ENCODE measurements at places on chromosomes 16 and 17.

DNA sequence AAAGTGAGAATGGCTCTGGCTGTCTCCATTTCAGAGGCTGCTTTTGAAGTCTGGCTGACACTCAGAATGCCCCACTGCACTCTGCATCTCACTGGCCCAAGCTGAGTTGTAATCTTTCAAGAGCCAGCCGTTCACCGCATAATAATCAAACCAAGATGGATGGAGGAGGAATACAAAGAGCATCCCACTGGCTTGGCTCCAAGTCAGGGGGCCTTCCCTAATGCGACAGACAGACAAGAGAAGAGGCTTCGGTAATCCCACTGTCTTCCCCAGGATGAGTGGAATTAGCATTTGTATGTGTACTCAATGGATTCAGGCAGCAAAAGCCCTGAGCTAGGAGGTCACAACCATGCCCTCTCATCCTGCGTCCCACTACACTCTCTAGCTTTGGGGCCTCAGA, 68.0 kb downstream of the CBLN1 start:
- no peak for DNase-seq

GRCh38 chr16:21179126-21179982, 20.9 kb downstream of the LDAF1 start:
- DNase-seq: no peak

- no peak for DNase-seq
Measured at GRCh38 chr17:44522883-44523671, 19.9 kb upstream of the GPATCH8 start.

- no peak for DNase-seq
Measured at GRCh38 chr17:65532101-65532890, 29.2 kb downstream of the AXIN2 start.

DNA sequence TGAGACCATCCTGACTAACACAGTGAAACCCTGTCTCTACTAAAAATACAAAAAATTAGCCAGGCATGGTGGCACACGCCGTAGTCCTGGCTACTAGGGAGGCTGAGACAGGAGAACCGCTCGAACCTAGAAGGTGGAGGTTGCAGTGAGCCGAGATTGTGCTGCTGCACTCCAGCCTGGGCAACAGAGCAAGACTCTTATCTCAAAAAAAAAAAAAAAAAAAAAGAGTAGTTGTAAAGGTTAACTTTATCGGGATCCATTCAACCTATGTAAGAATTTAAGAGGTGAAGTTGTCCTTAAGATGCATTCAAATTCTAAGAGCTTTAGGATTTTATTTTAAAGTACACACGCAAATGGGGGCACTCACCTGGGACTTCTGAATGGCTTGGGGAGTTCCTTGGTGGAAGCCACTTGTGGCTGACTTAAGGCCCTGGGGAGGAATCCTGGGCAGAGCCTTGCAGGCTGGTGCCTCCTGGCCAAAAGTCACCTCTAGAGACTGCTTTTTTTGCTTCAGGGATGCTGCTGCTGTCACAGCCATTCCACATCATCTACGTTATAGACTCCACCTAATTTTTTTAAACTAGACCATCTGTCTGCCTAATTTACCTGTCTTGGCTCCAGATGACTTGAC, 3.3 kb downstream of the CTCF start:
- no peak for DNase-seq

DNA sequence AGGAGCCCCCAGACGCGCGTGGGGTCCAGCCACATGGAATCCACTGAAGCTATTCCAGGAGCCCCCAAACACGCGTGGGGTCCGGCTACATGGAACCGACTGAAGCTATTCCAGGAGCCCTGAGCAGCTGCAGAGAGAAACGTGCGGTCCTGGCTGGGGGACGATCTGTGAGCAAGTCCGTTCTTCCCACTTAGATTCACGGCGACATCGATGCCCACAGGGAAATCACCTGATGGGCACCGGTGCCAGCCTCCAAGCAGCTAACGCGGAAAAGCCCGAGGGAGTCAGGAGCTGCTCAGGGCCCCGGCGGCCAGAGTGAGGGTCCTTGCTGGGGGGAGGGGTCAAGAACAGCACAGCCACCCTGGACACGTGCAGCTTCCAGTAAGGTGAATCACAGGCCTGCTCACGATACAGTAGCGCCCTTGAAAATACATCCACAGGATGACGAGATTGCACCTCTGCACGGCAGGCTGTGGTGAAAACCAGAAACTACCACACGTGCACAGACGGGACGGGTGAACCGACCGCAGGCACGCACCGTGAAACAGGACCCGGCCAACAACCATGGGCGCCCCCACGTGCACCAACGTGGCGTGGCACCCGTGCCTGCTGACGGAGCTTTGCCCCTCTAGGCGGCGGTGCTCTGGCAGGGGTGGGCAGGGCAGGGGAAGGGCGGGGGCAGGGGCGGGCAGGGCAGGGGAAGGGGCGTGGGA, 77.7 kb upstream of the GNG13 start:
- DNase-seq: no peak

- DNase-seq: no peak
Measured at GRCh38 chr16:50183316-50183715, 30.2 kb downstream of the TENT4B start.

- no peak for DNase-seq
Measured at GRCh38 chr17:34347063-34347462, 9.2 kb upstream of the CCL13 start.

DNA sequence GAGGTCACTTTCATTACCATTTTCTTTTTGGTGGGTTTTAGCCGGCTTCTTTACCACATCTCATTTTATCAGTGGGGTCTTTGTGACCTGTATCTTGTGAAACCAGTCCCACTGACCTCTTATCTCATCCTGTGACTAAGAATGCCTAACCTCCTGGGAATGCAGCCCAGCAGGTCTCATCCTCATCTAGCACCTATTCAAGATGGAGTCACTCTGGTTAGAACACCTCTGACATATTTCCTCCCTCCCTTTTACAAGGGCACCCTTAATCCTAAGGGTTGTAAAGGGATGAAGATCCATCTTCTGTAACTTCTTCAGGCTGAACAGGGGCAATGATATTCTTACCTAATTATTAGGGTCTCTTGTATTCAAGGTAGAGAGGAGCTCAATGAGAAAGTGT, 107.9 kb upstream of the HAS3 start:
- DNase-seq: no peak

- DNase-seq: no peak
Measured at GRCh38 chr17:68870976-68871375, 84.2 kb downstream of the ABCA8 start.

GRCh38 chr17:62714016-62714777, 86.7 kb downstream of the MRC2 start:
- no peak for DNase-seq

GRCh38 chr16:23650674-23651416, 9.6 kb downstream of the DCTN5 start:
- DNase-seq: no peak

DNA sequence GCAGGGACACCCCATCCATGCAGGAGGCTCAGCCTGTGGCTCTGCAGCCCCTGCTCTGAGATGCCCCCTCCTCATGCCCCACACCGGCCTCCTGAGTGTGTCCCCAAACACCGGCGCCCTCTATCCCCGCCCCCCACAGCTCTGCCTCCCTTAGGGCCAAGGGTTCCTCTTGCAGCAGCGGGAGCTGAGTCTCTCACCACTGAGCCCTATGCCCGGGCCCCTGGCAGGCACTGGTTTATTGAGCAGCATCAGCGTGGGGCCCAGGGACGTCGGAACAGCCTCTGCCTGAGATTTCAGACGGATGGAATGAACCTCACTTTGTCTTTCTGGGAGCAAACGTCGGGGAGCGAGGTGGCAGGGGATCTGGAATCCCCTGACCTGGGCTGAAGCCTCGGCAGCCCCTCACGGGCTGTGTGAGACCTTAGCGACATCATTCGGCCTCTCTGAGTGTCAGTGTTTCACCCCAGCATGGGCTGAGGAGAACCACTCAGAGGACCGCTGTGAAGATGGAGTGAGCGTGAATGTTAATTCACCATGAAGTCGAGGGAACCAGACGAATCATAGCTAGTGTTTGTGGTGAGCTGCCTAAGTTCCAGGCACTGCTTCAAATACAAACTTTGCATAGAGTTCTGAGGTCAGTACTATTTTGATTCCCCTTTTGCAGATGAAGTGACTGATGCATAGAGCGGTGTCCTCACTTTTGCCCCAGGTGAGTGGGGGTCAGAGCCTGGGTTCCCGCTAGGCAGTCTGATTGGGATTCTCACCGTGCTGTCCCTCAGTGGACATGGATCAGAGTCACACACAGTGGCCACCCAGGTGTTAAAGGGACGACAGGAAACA, 5.3 kb upstream of the C16orf74 start:
- DNase-seq: no peak

DNA sequence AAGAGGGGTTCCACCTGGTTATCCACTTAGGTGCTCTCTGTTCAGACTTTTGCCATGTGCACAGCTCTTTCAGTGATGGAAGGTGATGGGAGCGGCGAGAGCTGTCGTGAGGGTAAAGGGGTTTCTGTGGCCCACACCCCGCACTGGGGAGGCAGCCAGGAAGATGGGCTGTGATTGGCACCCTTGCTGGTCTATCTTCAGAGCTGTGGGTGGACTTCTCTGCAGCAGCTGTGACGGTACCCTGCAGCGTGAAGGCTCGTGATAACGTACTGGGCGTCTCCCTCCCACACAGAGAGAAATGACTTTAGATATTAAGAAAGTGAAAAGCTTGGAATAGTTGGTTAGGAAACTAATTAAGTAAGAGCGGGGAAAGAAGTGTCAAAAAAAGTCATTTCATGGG, 45.8 kb downstream of the MPRIP start:
- no peak for DNase-seq

DNA sequence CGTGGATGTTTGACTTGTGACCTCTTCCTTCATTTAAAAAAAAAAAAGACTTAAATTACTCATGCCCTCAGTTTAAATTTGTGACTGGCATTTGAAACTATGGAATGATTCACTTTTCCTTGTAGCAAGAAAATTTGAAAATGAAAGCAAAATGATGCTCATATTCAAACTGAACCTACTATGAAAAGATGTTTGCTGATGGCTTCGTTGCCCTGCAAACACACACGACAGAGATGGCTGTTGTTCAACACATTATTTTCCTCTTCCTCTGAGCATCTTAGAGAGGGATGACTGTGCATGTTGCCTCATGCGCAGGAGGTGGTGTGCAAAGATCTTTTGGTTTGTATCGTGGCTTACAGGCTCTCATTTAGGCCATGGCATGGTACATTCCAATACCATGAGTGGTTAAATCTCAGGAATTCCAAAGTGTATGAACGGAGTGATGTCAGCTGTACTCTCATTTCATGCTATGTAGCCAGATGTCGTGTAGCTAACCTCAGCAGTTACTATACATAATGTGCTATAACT, 164.5 kb downstream of the PRKCA start:
- DNase-seq: no peak

GRCh38 chr16:11949527-11949926, 7.7 kb upstream of the NPIPB2 start:
- DNase-seq: no peak

DNA sequence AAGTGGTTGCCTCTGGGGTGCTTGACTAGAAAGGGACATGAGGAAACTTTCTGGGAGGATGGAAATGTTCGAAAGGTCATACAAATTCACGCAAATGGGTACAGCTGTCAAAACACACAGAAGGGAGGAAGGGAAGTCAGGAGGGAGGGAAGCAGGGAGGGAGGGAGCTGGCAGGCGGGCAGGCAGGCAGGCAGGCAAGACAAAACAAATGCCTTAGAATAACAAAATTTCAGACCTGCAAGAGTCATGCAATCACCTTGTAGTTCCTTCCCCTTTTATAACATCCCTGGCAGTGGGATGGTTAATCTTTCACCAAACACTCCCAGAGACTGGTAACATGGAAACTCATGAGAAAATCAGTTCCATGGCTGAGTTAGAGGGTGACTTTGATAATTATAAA, 189.2 kb downstream of the STX8 start:
- no peak for DNase-seq

GRCh38 chr17:62821189-62822079, 13.3 kb upstream of the MARCHF10 start:
- no peak for DNase-seq

- DNase-seq: peak; percentile 36
Measured at GRCh38 chr16:75305364-75306098, 54.1 kb upstream of the BCAR1 start.

DNA sequence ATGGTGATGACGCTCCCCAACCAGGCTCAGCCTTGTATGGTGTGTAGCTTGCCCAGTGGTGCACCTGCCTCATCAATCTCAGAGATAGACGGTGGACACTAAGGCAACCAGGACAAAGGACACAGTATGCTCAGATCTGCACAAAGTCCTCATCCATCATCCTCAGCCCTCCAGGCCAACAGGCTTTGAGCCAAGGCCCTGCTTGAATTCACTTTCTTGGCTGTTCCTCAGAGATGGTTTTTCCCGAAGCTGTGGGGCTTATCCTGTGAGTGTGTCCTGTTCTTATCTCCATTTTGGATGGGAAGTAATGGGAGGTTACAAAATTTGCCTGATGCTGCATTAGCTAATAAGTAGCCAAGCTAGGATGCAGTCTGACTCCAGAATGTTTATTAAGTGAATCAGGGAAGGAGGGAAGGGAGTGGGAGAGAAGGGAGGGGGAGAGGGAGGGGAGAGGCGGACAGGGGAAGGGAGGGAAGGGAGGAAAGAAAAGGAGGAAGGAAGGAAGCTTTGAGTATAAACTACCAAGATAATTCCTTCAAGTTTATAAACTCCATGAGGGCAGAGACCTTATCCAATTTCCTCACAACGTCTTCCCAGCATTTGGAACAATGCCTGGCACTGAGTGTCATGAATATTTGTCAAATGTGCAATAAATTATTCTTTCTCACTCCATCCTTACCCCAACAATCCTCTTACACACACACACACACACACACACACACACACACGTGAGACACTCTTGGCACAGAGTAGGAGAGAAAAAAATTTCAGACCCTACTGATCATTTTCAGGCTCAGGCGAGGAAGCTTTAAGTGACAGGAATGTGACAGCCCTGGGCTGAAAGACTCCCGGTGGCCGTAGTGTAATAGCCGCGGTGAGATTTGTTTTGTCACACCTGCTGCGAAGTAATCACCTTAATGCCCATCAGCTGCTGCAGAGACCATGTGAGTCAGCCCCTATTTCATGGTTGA, 84.3 kb downstream of the BMERB1 start:
- DNase-seq: no peak

- DNase-seq: peak; percentile 56
Measured at GRCh38 chr16:80299416-80299815, 241.4 kb upstream of the DYNLRB2 start.

DNA sequence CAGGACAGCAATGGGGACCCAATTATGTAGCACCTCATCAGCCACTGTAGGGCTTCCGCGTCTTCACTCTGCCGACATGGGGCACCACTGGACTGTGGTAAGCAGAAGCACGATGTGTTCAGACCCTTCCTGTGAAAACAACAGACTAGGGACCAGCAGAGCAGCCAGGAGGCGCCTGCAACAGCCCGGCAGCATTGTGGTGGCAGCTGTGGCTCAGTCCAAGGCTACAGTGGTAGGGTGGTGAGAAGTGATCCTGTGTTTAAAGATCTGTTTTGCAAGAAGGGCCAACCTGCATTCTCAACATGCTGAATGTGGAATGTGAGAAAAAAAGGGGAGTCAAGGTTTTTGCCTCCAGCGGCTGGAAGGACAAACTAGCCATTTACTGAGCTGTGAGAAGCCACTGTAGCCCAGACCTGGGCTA, 80.8 kb downstream of the GAS7 start:
- DNase-seq: no peak

DNA sequence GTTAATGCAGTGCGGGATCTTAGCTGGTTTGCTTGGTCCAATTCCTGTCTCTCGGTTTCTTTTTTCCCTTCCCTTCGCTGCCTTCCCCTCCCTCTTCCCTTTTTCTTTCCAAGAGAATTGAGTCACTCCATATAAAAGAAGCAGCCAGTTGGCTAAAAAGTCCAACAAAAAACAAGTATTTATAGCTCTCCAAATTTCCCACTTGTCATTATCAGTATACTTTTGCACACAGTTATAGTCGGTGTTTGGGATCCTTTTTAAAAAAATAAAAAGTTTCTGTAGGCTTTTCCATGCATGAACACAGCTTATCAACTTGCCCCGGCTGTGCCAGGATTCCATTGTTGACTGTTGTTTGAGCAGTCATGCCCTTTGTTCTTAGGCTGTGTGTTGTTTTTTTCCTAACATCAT, 24.9 kb downstream of the HMOX2 start:
- DNase-seq: no peak

All from NCI-H1048 (cell line).